Thoracic aorta (tissue), 2 donors: ENCODE measurements at places on chromosomes 2 and 18.
A peak's percentile ranks its signal among the peaks of the same experiment; 100 is the strongest.

- DNase-seq, result no peak
Observed at GRCh38 chr18:54479365-54479764, 111.7 kb upstream of the DYNAP start.

DNA sequence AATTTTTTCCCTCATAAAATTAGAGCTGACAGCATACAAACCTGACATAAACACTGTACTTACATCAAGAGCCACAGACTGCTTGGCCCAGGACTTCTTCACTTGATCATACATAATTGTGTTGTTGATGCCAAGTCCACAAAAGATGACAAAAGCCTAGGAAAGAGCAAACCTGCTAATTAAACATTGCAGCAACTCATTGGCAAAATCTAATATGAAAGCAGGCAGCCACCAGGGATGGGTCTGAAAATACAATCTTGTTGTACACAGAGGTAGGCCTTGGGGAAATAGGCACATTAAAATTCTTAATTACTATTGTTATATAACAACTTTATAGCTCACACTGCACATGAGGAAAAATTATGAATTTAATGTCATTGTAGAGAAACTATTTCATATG is 255.8 kb downstream of the PDE11A start:
- no peak for DNase-seq

DNA sequence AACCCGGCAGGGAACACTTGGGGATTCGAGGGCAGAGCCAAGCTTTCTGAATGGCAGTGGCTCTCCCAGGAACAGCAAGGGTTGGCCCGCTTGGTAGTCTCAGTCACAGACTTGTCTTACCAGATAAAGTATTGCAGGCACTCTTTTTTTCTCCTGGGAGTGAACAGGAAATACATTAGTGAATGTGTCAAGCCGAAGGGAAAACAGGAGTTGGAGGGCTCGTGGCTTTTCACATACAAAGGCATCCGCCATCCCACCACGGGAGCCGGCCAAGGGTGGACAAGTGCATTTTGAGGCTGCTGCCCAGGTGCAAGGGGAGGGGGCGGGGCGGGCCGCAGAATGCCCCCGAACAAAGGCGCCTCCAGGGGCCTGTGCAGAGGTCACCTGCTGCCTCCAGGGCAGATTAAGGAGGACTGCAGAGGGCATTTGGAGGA is 163.3 kb upstream of the SIX3 start:
- no peak for DNase-seq

DNA sequence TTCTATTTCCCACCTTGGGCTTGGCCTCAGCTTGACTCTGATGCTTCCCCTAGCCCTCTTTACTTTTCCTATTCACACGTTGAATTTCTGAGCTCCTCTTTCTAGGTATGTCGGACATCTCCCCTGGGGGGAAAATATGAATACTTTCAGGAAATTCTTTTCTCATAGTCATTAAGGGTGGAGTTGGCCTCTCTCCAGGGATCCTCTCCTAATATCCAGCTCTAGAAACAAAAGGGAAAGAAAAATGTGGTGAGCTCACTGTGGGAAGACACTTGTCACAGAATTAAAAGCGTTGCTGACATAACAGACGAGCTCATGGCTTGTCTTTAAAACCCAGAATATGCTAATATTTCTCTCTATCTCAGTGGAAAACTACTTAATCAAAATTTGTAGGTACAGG is 132.7 kb upstream of the MEX3C start:
- no peak for DNase-seq

DNA sequence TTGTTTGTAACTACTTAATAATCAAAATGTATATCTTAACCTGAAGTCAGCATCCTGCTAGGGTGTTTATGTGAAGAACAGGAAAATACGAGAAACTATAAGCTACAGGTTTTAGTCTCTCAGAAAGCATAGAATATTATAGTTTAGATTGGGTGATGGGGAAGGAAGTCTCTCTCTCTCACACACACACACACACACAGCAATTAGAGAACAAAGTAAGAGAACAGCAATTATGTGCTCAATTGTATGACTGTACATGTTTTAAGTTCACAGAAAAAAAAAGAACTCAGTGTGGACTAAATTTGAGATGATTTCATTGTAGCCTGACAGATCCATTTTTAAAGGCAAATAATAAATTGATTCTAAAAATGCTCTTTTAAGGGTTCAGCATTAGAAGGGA is 94.3 kb upstream of the ZNF516 start:
- no peak for DNase-seq

- DNase-seq, result no peak
Observed at GRCh38 chr2:28619213-28620196, 123.6 kb downstream of the PLB1 start.

GRCh38 chr18:77001041-77001440 is 131.5 kb downstream of the MBP start:
- DNase-seq, result no peak

- no peak for DNase-seq
Observed at GRCh38 chr2:58950795-58951462, 709.8 kb upstream of the FANCL start.

DNA sequence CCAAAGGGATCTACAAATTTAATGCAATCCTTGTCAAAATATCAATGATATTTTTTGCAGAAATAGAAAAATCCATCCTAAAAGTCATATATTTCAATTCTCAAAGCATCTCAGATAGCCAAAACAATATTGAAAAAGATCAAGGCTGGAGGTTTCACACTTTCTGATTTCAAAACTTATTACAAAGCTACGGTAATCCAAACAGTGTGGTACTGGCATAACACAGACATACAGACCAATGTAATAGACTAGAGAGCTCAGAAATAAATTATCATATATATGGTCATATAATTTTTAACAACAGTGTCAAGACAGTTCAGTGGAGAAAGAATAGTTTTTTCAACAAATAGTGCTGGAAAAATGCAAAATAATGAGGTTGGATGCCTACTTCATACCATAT is 40.3 kb upstream of the PROKR1 start:
- DNase-seq, result no peak

GRCh38 chr2:158060835-158061435 is 40.7 kb upstream of the UPP2 start:
- DNase-seq, result no peak

DNA sequence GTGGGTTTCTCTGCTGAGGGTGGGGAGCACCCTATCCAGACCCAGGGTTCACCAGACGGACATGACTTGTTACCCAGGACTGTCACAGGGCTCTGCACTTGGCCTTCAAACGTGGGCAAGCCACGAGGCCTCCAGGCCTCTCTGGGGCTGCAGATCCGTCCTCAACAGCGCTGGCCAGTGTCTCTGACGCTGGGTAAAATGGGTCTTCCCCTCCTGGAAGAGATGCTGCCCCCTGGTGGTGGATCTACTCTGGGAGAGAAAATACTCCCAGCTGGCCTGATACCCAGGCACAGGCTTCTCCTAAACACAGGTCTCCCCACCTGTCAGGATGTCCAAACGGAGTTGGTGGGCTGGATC is 3.7 kb downstream of the GPR17 start:
- DNase-seq, result peak; percentile 64

GRCh38 chr18:26252411-26252810 is 26.2 kb downstream of the TAF4B start:
- DNase-seq, result no peak

GRCh38 chr18:37450434-37451132 is 115.0 kb downstream of the CELF4 start:
- no peak for DNase-seq

DNA sequence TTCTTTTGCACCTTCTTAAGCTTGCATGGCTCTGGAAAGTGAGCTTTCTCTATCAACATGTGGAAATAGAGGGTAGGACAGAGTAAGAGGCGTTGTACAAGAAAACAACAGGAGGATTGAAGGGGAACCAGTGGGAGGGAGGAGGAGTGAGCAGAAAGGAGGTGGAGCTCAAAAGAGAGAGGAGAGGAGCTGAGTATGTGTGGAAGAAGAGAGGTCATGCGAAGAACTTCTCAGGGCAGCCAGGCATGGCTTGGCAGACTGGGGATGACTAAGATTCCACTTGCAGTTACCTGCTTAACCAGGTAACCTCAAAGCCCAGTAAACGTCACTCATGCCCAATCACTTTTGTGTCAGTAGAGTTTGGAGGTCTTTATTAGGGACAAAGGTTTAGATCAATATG is 105.1 kb downstream of the BCL2L11 start:
- DNase-seq, result no peak

GRCh38 chr2:242075696-242076095 is 206.2 kb downstream of the RTP5 start:
- DNase-seq, result no peak

GRCh38 chr18:55775972-55776371 is 188.0 kb upstream of the TCF4 start:
- no peak for DNase-seq
